ENCODE measurements at places on chromosomes 2 and 18. TPM values are rescaled to one million over a fixed set of nuclear protein-coding genes. Genes with fewer than 3 reads are reported as not detected.
A peak's percentile ranks its signal among the peaks of the same experiment; 100 is the strongest.

DNA sequence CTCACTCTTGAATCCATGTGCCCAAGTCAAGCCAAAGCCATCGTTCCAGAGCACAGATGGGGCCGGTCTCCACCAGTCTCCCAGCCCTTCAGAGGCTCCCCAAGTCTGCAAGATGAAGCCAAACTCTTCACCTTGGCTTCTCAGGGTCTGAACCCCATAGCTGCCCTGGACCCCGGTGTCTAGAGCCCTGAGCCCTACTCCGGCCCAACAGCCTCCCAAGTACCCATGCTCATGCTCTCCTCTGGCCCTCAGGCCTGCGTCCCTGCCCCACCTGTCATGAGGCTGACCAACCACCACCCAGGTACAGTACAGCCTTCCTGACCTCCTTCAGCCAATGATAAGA, 46.0 kb downstream of the ZNF516 start:
- DNase-seq: no peak

The YPEL5 gene
- 122 TPM for polyA plus RNA-seq

- DNase-seq: no peak
These were observed 7.5 kb downstream of the FLACC1 start for GRCh38 chr2:201349601-201350000.

The EPB41L3 gene
- 34.4 TPM for polyA plus RNA-seq

The DSG3 gene
- polyA plus RNA-seq: 0.50 TPM

DNA sequence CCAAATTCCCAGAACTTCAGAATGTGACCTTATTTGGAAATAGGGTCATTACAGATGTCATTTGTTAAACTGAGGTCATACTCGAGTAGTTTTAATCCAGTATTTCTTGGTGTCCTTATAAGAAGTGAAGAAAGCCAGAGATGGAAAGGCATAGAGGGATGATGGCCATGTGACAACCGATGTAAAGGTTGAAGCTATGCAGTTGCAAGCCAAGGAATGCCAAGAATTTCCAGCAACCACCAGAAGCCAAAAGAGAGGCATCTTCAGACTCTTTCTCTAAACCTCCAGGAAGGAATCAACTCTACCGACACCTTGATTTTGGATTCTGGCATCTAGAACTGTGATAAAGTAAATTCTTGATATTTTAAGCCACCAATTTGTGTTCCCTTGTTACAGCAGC, 242.2 kb downstream of the CDH20 start:
- DNase-seq: no peak

The COL4A3 gene
- 2.8 TPM for polyA plus RNA-seq

The SCLY gene
- polyA plus RNA-seq: 11.1 TPM

DNA sequence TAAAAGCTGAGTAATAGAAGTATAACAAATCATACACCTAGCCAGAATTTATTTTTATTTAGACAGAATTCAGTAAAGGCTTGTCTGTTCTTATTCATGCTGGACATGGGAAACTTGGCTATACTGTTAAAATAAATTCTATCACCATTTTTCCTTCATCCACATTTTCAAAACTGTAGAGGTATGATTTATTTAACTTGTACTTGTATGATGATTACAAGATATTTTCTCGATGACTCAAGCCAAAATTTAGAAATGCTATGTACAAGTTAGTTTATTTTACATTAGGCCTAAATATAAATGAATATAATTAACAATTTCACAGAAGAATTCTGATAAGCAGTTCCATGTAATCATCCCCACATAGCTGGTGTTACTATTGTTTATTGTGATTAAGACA, 194.8 kb upstream of the DOK6 start:
- DNase-seq: no peak

The ASB18 gene
- not detected for polyA plus RNA-seq

DNA sequence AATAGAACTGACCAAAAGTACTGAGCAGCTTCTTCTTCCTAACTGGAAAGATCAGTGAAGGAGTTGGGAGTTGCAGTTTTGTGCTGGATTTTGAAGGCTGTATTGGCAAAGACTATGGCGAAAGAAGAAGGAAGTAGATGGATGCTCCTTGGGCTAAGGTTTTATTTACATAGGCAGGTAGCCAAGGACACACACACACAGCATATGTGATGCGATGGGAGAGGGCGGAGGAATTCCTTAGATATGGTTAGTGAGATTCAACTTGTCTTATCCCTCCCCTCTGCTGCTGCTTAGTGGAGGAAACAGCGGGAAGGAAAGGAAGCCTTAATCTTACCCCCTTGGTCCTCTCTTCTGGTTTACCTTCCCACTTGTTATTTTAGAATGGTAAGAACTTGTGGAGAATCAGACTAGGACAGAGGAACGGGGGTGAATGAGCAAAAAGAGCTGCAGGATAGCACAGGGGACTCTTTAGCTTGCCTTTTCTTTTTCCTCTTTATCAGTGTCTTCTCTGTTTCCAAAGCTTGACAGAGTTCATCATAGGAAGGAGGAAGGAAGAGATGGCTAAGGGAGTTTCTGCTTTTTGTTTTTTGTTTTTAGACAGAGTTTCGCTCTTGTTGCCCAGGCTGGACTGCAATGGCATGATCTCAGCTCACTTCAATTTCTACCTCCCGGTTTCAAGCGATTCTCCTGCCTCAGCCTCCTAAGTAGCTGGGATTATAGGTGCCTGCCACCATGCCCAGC, 87.9 kb downstream of the OSBPL6 start:
- DNase-seq: no peak

DNA sequence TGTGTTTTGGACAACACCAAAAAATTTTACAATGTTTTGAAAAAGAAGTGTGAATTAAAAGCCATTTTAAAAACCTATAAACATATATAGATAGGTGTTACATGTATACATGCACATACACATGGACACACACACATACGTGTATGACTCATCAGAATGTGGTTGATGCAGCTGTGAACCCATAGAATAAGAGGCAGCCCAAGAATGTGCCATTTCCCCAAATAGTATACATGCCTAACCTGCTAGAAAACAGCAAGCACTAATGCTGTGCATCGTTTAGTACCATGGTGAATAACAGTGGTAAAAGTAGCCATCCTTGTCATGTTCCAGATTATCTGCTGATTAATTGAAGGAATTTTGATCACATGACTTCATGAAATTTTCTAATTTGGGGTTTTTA, 149.0 kb downstream of the DSEL start:
- DNase-seq: no peak

The ABCG8 gene
- 1.9 TPM for polyA plus RNA-seq

DNA sequence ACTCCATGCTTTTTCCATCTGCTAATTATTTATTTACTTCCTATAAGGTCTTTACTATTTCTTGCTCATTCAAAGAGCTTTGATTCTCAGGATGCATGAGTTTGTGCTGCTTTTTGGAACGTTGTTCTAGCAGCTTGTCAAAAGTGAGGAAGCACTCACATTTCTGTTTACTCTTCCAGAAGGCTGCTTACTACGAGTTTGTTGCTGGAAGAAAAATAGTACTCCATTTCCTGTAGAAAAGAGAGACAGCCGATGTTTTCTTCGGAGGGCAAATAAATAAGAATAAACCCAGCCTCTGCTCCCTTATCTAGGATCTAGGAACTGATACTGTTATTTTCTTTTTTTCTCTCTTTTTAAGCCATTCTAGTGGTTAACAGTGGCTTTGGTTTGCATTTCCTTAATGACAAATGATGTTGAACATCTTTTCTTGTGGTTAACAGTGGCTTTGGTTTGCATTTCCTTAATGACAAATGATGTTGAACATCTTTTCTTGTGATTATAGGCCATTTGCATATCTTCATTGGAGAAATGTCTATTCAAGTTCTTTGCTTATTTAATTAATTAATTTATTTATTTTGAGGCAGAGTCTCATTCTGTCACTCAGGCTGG, 20.5 kb downstream of the CYP27A1 start:
- DNase-seq: no peak

GRCh38 chr2:229622495-229623355, 91.6 kb downstream of the DNER start:
- no peak for DNase-seq

- no peak for DNase-seq
These were observed 184.2 kb downstream of the TMEM247 start for GRCh38 chr2:46663614-46664013.

DNA sequence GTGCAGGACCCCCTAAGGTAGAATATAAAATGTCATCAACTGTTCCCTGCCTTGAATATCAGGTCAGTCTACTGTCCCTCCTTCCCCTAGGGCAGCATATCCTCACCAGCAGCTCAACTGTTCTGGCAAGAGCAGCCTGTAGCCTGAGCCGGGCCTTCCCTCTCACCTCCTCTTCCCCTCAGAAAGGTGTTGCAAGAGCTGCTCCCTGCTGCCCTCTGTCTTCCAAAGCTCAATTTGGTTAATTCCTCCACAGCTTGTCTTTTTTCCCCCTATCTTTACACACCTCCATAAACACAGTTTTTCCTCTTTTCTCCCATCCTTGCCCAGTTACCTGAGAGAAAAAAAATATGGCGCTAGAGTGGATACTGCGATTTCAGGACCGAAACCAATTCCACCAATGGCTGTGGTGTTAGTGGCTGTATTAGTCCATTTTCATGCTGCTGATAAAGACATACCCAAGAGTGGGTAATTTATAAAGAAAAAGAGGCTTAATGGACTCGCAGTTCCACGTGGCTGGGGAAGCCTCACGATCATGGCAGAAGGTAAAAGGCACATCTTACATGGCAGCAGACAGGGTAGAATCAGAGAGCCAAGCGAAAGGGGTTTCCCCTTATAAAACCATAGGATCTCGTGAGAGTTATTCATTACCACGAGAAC, 184.7 kb downstream of the MREG start:
- peak; percentile 66 for DNase-seq

DNA sequence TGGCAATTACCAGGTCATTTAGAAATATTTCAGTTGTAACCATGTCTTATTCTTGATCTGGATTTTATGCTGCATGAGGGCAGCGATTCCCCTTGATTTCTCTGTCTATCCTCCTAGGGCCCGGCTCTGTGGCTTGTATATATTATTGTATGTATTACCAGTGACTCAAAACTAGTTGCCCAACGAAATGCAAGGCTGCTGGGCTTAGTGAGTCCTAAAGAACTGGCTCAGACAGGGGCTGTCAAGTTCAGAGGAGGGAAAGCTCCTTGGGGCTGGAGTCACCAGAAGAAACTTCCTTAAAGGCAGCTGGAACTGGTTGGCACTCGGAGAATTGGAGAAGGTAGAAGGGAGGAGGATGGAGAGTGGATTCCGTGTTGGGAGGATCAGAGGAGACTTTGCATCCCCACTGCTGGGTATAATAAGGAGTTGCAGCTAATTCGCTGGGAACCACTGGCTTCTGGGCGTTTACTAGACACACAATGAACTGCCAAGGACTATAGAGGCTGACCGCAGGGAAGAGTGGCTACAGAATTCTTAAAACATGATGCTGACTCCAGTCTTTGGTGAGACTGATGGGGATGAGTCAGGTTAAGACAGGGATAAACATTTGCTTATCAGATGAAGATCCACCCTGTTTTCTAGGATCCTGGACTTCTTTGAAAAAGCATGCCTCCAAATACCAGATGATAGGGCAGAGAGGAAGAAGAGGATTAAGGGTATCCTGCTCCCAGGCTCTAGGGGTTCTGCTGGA, 104.3 kb downstream of the PRKCE start:
- DNase-seq: no peak

GRCh38 chr2:120423167-120423943, 77.4 kb downstream of the INHBB start:
- no peak for DNase-seq
